ENCODE measurements at places on chromosomes 7 and 10. TPM values are rescaled to one million over a fixed set of nuclear protein-coding genes. Genes with fewer than 3 reads are reported as not detected.

DNA sequence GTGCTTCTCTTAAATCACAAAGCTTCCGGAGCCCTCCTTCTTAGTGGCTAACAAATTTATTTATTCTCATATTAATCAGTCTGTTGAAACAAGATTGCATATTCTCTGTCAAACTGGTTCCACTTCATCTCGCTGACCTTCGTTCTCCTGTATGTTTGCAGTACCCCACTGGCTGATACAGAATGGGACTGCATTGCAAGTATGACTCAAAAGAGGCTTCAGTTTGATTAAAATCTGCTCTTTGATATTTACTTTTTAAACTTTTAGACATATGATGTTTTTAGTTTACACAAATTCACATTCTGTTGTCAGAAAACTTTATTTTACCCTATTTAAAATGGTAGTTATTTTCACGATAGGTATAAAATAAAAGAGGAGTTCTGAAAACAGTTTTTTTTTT is 14.3 kb upstream of the ARHGAP12 start:
- H3K27me3 ChIP-seq = no peaks in the 10 kb centered on the region
- no peak overlapping the region for H3K4me3 ChIP-seq
- no peak overlapping the region for H3K27ac ChIP-seq
- no peaks in the 10 kb centered on the region for H3K36me3 ChIP-seq
- H3K4me1 ChIP-seq = peaks cover 10% of the 10 kb centered on the region

Gene AKR1B1
- total RNA-seq = 120 TPM

- no peak overlapping the region for H3K27ac ChIP-seq
- H3K4me1 ChIP-seq = no peaks in the 10 kb centered on the region
- H3K27me3 ChIP-seq = no peaks in the 10 kb centered on the region
- no peak for DNase-seq
- H3K4me3 ChIP-seq = no peak overlapping the region
Observed at GRCh38 chr7:129373651-129374428, 60.4 kb upstream of the STRIP2 start.

Gene LRRN3
- 101 TPM for total RNA-seq

DNA sequence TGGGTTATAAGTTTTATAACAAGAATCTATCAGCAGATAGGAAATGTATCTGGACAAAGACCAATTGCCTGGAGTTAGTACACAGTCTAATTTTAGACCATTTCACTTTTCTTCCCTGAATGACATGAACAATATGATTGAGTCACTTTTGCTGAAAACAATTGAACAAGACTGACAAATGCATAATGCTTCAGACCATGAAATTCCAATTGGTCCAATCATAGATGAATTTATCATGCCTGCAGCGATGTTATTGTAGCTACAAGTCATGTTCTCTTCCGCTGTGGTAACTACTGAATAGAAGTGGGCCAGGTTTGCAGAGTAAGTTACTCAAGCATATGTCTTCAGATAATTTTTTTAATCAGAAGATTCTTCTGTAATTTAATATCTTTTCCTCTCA is 73.4 kb downstream of the VSTM2A start:
- H3K4me1 ChIP-seq = no peaks in the 10 kb centered on the region
- no peak for DNase-seq
- no peak overlapping the region for H3K27ac ChIP-seq
- H3K36me3 ChIP-seq = no peaks in the 10 kb centered on the region
- no peak overlapping the region for H3K4me3 ChIP-seq

All from CD8-positive, alpha-beta memory T cell (primary cell).